Daoy (cell line): ENCODE measurements at places on chromosomes 6 and 20.
A peak's percentile ranks its signal among the peaks of the same experiment; 100 is the strongest.

- no peak for DNase-seq
Observed at GRCh38 chr6:43396408-43397149, 27.1 kb upstream of the ZNF318 start.

DNA sequence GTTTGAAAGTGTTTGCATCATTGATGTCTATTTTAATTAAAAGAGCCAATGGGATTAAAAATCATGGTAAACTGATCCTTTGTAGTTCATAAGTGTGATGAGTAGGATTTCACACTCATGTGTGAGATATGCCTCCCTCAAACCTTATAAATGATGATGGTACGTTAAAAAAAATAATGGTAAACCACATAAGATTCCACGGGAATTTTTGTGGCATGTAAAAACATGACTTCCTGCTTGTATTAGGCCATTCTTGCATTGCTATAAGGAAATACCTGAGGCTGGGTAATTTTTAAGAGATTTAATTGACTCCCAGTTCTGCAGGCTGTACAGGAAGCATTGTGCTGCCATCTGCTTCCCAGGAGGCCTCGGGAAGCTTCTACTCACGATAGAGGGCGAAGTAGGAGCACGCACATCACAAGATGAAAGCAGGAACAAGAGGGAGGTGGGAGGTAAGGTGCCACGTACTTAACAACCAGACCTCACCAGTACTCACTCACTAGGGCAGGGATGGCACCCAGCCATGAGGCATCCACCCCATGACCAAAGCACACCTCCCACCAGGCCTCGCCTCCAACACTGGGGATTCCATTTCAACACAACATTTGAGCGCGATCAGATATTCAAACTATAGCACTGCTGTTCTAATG is 187.6 kb upstream of the QKI start:
- DNase-seq, result peak; percentile 94

GRCh38 chr6:126076992-126077664 is 90.8 kb downstream of the TRMT11 start:
- DNase-seq, result no peak

- peak; percentile 4 for DNase-seq
Observed at GRCh38 chr6:97586344-97586743, 303.3 kb upstream of the MMS22L start.

GRCh38 chr6:147621961-147622360 is 113.5 kb downstream of the SAMD5 start:
- DNase-seq, result no peak

GRCh38 chr6:48151142-48151541 is 40.1 kb upstream of the PTCHD4 start:
- no peak for DNase-seq

GRCh38 chr20:41443691-41444090 is 77.1 kb upstream of the EMILIN3 start:
- no peak for DNase-seq

DNA sequence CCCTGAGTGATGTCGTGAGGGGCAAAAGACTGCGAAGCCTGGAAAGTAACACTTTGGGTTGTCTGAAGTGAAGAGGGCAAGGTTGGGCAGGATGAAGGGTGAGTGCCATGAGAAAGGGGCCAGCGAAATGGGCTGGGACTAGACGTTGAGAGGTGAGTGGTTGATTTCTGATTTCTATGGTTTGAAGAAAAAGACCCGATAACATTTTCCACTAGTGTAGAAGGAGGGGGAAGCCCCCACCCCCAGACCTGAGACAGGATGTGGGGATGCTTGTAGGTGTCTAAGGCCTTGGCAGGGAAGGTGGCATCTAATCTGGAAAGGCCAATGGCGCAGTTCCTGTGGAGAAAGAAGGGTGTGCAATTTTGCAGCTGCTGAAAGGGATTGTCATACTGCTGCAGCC is 25.3 kb upstream of the KIF3B start:
- no peak for DNase-seq

GRCh38 chr6:93213028-93213427 is 206.3 kb downstream of the EPHA7 start:
- no peak for DNase-seq

GRCh38 chr6:71929047-71929446 is 42.7 kb downstream of the RIMS1 start:
- DNase-seq, result no peak

GRCh38 chr20:47754388-47754715 is 30.9 kb downstream of the SULF2 start:
- DNase-seq, result no peak
